ENCODE measurements at places on chromosomes 6 and 20. TPM values are rescaled to one million over a fixed set of nuclear protein-coding genes. Genes with fewer than 3 reads are reported as not detected.

The KHDC1L gene
- 0.62 TPM for polyA plus RNA-seq

The SPATS1 gene
- not detected for polyA plus RNA-seq

The SLC32A1 gene
- polyA plus RNA-seq, result 1.6 TPM

The PHACTR1 gene
- 20.1 TPM for polyA plus RNA-seq
